ENCODE measurements at places on chromosomes 5 and 9. TPM values are rescaled to one million over a fixed set of nuclear protein-coding genes. Genes with fewer than 3 reads are reported as not detected.

Gene FCN1
- not detected for total RNA-seq

Gene GLRA1
- total RNA-seq, result not detected

Gene HACD4
- total RNA-seq, result 2.8 TPM

DNA sequence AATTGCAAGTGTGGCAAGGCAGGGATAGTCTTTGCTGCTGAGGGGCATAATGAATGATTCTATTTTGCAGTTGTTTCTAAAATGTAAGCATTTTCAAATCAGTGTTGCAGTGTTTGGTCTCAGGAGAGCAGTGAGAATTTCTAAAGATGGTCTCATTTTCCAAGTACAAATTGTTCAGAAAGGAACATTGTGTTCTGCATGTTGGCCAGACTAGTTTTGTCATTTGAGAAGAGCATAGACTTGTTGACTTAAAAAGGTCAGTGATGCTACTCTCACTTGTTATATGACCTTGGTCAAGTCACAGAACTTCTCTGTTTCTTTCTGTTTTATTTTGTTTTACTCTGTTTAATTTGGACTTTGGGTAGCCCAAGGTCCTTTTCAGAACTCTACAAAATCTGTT is 344.6 kb downstream of the OSTF1 start:
- no peaks in the 10 kb centered on the region for H3K4me1 ChIP-seq
- no peak overlapping the region for H3K27ac ChIP-seq
- H3K27me3 ChIP-seq, result peaks cover 2% of the 10 kb centered on the region
- 0 out of 2 replicates have a peak, but pooled peaks cover 6% of the 10 kb centered on the region for H3K36me3 ChIP-seq
- no peak for DNase-seq

DNA sequence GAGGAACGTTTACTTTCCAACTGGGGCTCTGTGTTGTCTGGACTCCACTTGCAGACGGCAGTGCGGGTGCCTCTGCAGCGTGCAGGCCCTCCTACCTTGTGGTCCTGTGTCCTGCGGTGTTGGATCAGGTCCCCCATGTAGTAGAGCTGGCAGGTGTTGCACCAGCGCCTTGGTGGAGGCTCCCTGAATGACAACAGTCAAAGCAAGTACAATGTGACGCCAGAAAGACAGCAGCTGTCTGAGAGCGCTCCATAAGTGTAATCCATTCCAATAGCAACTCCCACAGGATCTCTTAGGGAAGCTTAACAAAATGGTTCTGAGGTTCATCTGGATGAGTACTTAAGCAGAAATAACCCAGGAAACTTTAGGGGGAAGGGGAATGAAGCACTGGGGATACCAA is 9.9 kb downstream of the BBLN start:
- peaks cover 15% of the 10 kb centered on the region for H3K36me3 ChIP-seq
- H3K4me3 ChIP-seq, result no peak overlapping the region
- peaks cover 2% of the 10 kb centered on the region for H3K27me3 ChIP-seq
- no peak for DNase-seq

Gene ANKRD34B
- total RNA-seq, result not detected

- DNase-seq, result peak; percentile 16
- H3K27ac ChIP-seq, result no peak overlapping the region
- no peaks in the 10 kb centered on the region for H3K36me3 ChIP-seq
- H3K4me3 ChIP-seq, result no peak overlapping the region
- peaks cover 14% of the 10 kb centered on the region for H3K4me1 ChIP-seq
- H3K27me3 ChIP-seq, result no peaks in the 10 kb centered on the region
These were observed 194.5 kb downstream of the ARL15 start for GRCh38 chr5:54115735-54116403.

GRCh38 chr5:120817044-120817985 is 353.2 kb downstream of the PRR16 start:
- peak; percentile 20 for DNase-seq
- H3K4me3 ChIP-seq, result no peak overlapping the region
- H3K4me1 ChIP-seq, result no peaks in the 10 kb centered on the region
- no peaks in the 10 kb centered on the region for H3K36me3 ChIP-seq
- H3K27me3 ChIP-seq, result no peaks in the 10 kb centered on the region

DNA sequence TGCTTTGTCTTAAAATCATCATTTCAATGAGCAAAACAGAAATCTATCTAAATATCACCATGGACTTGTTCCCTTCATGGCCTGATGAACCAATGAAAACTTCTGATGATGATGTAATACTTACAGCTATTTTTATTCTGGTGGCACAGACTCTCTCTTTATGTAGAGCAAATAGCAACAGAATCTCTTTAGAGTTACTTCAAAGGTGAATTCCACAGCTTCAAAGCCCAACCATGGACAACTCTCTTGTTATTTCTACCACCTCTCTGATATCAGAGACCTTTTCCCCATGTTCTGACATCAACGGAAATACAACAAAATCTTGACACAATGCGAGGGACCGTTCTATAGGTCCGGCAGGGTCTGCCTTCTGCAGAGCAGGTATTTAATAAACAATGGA is 70.1 kb downstream of the RETREG1 start:
- no peak for DNase-seq
- H3K27me3 ChIP-seq, result peaks cover 8% of the 10 kb centered on the region
- H3K27ac ChIP-seq, result no peak overlapping the region
- peaks cover 32% of the 10 kb centered on the region for H3K4me1 ChIP-seq

DNA sequence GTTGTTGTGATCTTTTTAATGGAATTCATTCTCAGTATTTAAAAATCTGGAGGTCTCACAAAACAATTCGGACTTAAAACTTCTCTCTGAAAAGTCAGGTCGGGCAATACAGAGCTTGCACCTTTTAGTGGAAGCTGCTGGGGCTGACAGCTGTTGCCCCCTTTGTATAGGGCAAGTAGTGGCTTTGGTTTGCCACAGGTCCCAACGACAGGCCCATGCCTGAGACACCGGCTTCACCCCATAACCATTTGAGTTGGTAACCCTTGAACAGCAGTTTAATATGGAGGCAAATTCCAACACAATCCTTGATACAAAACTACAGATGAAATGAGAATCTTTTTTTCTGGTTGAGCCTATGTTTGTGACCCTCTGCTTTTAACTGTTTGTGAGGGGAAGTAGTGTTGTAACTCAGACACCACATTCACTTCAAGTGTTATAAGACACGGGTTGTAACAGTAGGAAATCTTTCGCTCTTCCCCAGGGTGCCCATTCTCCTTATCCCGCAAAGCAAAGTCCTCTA is 752 bp upstream of the GLRX start:
- H3K4me3 ChIP-seq, result peak overlapping the region; percentile 96
- DNase-seq, result no peak
- H3K27ac ChIP-seq, result peak overlapping the region; percentile 97
- H3K27me3 ChIP-seq, result peaks cover 2% of the 10 kb centered on the region

GRCh38 chr9:33249087-33249658 is 9.2 kb downstream of the SPINK4 start:
- no peak overlapping the region for H3K27ac ChIP-seq
- no peak for DNase-seq
- peaks cover 7% of the 10 kb centered on the region for H3K4me1 ChIP-seq
- peaks cover 1% of the 10 kb centered on the region for H3K27me3 ChIP-seq
- H3K36me3 ChIP-seq, result peaks cover 11% of the 10 kb centered on the region

DNA sequence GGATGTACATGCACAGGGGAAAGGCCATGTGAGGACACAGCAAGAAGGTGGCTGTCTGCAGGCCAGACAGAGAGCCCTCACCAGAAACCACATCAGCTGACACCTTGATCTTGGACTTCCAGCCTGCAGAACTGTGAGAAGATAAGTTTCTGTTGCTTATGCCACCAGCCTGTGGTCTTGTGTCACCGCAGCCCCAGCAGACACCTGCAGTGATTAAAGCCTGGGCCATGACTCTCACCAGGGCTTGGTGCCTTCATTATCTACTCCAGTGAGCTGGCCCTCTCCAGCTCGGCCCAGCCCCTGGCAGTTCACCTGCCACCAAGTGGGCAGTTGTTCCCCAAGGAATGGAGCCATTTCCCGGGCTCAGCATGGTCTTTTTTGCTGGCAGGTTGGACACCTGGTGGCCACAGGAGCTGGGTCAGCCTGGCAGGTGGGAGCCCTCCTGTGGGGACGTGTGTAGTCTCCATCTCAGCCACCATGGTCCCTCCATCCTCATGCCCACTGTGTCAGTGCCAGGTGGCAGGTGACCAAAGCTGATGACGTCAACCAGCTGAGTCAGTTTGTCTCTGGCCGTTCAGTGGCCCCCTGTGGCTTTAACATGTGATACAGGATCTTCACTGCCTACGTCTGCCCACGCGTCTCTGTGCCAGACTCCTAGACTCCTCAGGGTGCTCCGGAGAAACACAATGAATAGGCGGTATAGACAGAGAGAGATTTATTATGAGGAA is 99.9 kb upstream of the PPP1R26 start:
- peaks cover 17% of the 10 kb centered on the region for H3K27me3 ChIP-seq
- no peaks in the 10 kb centered on the region for H3K36me3 ChIP-seq
- H3K4me3 ChIP-seq, result no peak overlapping the region
- no peak overlapping the region for H3K27ac ChIP-seq
- DNase-seq, result no peak
- no peaks in the 10 kb centered on the region for H3K4me1 ChIP-seq

All from HFFc6 (cell line).